AG09309 (cell line): ENCODE measurements at places on chromosomes 11 and 22.
A peak's percentile ranks its signal among the peaks of the same experiment; 100 is the strongest.

DNA sequence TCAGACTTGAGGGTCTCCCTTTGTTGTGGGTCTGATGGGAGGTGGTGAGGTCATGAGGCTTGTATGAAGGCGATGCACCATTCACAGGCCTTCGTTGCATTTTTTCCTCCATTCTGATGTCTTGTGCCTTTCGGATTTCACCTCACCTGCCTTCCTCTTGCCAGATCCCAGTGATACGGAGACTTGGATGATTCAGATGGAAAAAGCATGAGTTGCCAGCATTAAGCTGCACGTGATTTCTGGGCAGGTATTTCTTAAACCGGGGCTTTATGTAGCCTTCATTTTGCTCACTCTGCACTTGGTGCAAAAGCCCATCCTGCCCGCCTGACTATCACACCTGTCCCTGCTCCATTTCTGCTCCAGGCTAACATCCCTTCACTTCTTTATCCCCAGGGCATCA lies 216.7 kb downstream of the SNX19 start:
- DNase-seq: no peak

DNA sequence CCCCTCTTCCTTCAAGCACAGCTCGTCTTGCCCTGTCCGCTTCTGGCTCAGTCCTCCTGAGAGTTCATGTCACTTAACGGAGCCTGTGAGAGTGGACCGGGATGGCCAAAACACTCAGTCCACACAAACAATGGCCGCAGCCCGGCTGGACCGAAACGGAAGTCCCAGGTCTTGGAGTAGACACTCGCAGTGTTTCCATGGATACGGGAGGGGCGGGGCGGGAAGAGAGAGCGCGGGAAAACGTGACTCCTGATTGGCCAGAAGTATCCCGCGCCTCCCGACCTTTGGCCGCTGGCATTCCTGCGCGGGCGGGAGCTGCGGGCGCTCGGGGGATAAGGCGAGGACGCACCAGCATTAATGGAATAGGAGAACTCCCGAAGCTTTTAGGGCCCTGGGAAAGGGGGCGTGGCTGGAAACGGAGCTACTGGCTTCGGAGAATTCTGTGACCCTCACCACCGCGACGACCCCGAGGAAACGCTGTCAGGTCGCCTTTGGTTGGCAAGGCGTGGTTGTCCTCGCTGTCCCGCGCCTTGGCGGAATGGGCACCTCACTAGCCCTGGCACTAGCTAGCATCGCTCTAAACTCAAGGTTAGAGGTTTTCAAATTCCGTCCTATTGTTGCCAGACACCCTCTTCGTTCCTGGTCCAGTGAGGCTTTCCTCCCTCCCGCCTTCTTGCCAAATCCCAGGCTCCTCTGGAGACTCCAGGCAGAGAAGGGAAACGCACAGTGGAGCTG lies at the start of the genes NLRP14 and ZNF214:
NLRP14 (plus strand) TSS at position 297 of the 735 bp plus-strand sequence. CDS start 18,108 bp downstream, outside the sequence.
ZNF214 (minus strand) TSS at position 164 of the 735 bp plus-strand sequence. CDS start 17,511 bp downstream, outside the sequence.
- peak; percentile 72 for DNase-seq

- DNase-seq: no peak
These were observed 17.6 kb downstream of the PRDM11 start for GRCh38 chr11:45163956-45164575.

DNA sequence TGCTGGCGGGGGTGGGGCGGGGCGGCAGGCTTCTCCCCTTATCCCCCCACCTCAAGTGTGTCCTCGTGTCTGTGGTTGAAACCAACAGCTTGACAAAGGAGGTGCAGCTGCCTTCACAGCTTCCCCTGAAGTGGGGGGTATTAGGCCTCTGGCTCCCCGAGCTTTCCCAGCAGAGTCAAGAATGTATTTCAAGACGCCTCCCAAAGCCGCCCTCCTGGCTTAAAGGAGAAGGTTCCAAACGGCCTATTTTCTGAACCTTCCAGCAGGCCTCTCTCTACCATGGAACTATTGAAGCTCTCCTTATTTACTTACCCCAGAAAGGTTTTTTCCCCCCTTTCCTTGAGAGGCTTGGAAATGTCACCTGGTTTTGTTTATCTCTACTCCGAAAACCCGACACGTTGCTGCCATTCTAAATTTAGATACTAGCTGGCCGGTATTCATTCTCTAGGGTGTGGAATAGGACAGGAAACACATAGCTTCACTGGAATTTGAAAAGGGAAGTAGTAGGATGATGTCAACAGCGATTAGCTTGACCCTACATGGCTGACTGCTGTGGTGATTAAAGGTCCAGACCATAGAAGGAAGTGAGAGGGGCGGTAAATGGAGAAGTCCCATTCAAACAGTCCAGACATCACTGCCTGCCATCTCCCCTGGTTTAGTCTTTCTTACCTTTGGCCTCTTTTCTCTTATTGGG lies 671 bp upstream of the PICALM start:
- DNase-seq: peak; percentile 88

DNA sequence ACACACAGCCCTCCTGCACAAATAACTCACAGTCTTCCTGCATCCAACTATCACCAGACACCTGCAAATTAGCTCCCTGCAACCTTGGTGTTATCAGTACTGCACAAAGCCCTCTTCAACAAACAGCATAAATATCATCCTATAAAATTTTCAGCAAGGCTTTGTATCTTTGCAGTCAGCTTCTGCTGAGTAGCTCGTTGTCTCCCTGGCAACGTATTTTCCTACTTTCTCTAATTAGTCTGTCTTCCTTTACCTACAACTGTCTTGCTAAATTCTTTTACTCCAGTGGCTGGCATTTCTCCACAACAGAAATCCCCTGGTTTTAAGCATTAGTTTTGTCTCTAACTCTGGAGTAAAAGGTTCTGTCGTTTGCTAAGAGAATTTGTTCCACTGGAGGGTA lies 3.9 kb downstream of the OR8D4 start:
- DNase-seq: no peak

DNA sequence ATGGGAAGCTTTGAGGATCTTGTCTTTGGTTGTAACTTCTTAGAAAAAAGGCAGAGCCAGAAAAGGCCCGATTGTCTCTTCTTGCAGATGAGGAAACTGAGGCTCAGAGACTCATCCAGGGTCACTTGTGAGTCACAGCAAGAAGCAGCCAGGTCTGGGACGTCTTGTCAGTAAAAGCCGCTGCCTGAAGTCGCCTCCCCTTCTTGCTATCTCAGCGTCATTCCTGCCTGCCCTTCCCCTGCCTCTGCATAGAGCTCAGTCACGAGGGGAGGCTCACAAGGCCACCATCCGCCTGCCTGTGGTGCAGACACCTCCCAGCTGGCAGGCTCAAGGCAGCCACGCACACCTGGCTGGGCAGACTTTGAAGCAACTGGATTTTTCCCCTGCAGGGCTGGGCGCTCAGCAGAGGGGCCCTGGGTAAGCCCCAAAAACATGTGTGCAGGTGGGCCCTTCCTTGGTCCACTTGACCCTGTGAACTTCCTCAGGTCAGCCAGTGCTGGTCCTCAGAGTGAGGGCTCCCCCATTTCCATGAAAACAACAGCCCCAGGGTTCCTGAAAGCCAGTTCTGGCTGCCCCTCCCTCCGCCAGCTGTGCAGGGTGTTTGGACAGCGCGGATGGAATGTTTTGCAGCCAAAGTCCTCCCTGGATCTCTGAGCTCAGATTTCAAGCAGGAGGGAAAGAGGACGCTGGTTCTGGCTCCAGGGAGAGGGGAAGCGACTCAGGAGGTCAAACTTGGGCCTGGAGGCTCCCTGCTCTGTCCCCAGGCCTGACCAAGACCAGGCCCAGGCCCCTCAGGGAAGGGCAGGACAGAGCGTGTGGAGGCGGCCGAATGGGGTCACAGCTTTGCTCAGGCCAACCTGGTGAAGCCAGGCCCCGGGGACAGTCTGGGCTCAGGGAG lies 6.0 kb upstream of the RAB3IL1 start:
- no peak for DNase-seq

DNA sequence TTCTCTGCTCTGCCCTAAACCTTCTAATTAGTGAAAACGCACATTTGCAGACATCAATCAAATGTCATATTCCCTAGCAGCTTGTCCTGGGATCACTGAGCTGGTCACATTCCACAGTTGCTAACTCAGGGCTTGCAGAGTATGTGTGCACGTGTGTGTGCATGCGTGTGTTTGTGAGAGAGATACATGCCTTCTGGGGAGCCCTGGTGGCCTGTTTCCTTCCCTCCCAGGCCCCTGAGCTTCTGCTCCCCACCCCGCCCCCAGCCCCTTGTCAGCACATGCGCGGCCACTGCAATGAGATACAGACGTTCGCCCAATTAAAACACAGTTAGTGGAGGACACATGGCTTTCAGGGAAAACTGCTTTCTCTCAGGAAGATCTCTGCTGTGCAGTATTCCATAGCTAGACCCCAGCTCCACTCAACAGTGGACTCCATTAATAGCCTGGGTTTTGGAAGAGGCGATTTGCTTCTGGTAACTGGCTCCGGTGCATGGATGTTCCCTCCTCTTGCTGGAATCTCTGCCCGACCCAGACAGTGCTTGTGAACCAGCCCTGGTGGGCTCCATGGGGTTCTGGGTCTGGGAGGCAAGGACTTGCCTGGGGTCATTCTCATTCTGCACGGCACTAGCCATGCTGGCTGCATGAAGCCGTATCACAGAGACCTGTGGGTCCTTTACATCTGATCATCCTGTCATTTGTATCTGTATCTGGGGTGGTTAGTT lies 17.7 kb downstream of the LRP5 start:
- no peak for DNase-seq

GRCh38 chr11:75576499-75576918 lies 14.5 kb downstream of the SERPINH1 start:
- DNase-seq: no peak

GRCh38 chr11:75516886-75517285 lies 8.9 kb downstream of the GDPD5 start:
- no peak for DNase-seq

GRCh38 chr22:28249402-28249801 lies 330.3 kb upstream of the PITPNB start:
- DNase-seq: no peak

GRCh38 chr11:134045799-134046635 lies 22.9 kb upstream of the JAM3 start:
- DNase-seq: no peak

- DNase-seq: no peak
These were observed 51.2 kb upstream of the BIRC3 start for GRCh38 chr11:102266099-102266498.

- no peak for DNase-seq
These were observed 34.3 kb downstream of the LDLRAD3 start for GRCh38 chr11:35978183-35978582.

GRCh38 chr11:58498464-58498863 lies 9.4 kb downstream of the OR5B21 start:
- DNase-seq: no peak

- DNase-seq: no peak
These were observed 51.3 kb upstream of the HMGXB4 start for GRCh38 chr22:35205961-35206360.

- DNase-seq: no peak
These were observed 1457.0 kb downstream of the BRD1 start for GRCh38 chr22:48370508-48371325.

- no peak for DNase-seq
These were observed 80.0 kb downstream of the CTTN start for GRCh38 chr11:70478166-70478890.

GRCh38 chr11:9460322-9461062 lies at the start of gene ZNF143:
TSS of gene ZNF143 (plus strand) at chr11:9461012. CDS start at chr11:9471309, 10,297 bp downstream.
- DNase-seq: peak; percentile 100

DNA sequence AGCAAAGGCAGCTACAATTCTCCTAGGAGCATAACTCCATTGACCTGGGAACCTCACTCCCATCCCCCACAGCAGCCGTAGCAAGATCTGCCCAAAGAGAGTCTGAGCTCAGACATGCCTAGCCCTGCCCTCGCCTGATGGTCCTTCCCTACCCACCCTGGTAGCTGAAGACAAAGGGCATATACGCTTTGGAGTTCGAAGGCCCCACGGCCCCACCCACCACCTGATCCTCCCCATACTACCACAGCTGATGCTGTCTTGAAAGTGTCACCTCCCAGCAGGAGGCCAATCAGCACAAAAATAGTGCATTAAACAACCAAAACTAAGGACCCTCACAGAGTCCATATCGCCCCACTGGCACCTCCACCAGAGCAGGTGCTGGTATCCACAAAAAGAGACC lies 22.6 kb upstream of the GNAZ start:
- no peak for DNase-seq

GRCh38 chr11:9922806-9923205 lies 258.9 kb downstream of the SWAP70 start:
- DNase-seq: no peak

- no peak for DNase-seq
These were observed 247.6 kb upstream of the TBCEL start for GRCh38 chr11:120775986-120776951.

- no peak for DNase-seq
These were observed 348.1 kb downstream of the BRD1 start for GRCh38 chr22:49479566-49479965.

- DNase-seq: no peak
These were observed 336.0 kb downstream of the SHANK2 start for GRCh38 chr11:70916351-70916750.

DNA sequence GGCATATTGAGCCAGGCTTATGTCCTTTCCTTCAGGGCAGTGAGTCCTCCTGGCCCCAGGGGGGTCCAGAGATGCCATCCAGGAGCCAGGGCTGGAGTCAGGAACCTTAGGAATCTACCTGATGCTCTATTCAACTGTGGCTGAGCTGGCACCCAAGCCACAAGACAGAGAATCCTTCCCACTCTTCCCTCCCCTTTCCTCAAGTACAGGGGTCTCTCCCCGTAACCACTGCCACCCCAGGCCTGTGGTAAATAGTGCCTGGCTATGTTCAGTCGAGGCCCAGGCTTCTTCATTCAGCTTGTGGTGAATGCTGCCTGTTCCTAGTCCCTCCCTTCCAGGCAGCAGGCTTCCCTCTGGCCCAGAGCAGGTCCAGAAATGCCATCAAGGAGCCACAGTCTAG lies 45.5 kb upstream of the THY1 start:
- no peak for DNase-seq

GRCh38 chr22:49586873-49587272 lies 240.8 kb downstream of the BRD1 start:
- DNase-seq: no peak

DNA sequence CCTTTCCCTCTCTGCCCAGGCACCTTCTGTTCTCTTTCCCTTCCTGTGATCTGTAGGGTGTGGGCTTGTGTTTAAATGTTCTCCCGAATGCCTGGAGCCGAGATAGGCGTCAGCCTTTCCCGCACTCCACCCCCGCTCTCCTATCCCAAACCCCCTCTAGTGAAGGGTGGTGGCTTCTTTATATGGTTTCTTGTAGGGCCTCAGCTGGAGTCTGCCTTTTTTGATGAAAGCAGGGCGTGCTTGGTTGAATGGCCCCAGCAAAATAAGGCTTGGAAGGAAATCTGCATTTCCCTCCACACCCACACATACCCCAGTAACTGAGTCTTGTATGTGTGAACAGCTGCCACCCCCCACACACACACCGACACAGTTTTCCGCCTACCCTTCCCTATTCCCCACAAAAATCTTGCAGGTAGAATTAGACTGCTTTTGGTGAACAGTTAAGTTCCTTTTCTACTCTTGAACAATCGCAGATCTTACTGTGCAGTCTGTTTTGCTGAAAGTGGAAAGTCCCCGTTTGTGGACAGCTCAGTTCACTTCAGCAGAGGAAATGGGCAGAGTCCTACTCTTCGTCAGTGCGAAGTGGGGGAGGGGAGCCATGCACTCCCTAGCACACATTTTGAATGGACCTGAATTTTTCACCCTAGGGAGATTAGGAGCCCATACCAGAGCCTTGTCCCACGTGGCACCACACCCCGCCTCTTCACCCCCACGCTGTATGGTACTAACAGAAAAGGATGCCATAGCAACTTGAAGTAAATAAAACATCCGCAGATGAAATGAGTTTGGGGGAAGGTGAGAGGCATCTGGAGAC lies 25.5 kb upstream of the GRK2 start:
- DNase-seq: peak; percentile 37

GRCh38 chr11:76824083-76824939 lies 36.4 kb upstream of the ACER3 start:
- no peak for DNase-seq

- no peak for DNase-seq
These were observed 5.4 kb downstream of the SFI1 start for GRCh38 chr22:31501738-31502137.

- DNase-seq: no peak
These were observed 246.8 kb downstream of the BUD13 start for GRCh38 chr11:116525961-116526495.
